ENCODE measurements at places on chromosomes 6 and 20.

DNA sequence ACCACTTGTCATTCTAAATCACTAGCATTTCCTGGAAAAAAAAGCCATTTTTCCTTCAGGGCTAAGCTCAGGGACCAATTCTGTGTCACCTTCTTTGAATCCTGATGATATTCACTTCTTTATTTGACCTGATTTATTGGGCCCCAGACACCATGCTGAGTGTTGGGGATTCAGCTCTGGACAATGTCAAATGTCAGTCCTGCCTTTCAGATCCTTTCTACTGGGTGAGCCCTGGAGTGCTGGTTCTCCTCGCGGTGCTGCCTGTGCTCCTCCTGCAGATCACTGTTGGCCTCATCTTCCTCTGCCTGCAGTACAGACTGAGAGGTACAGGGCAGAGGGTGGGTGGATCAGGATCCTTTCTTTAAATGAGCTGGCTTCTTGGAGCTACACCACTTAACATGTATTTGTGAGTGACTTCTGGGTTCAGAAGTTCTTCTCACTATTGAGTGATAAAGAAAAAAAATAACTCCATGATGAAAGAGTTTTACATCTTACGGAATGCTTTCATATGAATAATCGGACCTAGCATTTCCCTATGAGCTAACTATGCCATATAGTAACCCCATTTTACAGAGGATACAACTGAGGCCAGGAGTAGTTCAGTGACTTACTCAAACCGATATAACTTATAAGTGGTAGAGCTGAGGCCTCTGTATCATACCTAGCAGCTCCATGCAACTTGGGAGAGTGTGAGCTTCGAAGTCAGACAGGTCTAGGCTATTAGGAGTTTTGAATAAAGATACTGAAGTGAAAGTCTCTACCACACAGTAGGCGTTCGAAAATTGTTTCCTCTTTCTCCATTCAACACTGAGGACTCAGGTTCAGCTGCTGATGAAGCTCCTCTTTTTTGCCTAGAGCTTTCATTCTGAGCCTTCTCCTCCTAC is 9.3 kb downstream of the MOG start:
- DNase-seq: peak; percentile 1

- DNase-seq: peak; percentile 45
Measured at GRCh38 chr6:21931641-21932335, 338.2 kb downstream of the SOX4 start.

GRCh38 chr6:105489216-105489530 is 86.3 kb upstream of the PREP start:
- peak; percentile 45 for DNase-seq

DNA sequence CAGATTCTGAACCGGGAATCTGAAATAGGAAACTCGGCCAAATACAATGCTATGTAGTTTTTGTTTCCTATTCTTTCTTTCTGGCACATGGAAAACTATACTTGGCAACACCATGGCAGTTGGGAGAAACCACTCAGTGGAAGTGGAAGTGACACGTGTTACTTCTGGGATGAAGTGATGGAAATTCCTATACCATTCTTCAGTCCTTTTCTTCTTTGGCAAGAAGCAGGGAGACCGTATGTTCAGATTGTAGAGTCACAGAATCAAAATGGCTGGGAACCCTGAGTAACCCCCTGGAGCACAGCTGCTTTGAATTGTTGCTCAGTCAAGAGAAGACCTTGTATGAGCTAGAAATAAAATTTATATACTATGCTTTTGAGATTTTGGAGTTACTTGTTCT is 18.8 kb upstream of the TINAG start:
- DNase-seq: no peak

DNA sequence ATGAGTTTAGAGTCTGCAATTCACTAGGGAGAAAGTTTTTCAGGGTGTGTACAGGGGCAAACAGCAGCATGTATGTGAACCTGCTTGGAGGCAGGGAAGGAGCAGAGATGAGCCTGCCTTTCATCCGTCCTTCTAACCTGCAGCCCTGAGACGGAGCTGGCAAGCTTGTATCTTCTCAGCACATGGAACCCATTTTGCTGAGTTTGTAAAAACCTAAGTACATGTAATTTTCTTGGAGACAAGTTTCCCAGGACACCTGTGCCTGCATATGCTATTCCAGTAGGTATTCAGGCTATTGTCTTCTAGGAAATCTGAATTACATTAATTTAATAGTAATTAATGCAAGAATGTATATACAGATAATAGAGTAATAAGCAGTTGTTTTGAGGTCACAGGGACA is 28.8 kb upstream of the MOXD1 start:
- no peak for DNase-seq

DNA sequence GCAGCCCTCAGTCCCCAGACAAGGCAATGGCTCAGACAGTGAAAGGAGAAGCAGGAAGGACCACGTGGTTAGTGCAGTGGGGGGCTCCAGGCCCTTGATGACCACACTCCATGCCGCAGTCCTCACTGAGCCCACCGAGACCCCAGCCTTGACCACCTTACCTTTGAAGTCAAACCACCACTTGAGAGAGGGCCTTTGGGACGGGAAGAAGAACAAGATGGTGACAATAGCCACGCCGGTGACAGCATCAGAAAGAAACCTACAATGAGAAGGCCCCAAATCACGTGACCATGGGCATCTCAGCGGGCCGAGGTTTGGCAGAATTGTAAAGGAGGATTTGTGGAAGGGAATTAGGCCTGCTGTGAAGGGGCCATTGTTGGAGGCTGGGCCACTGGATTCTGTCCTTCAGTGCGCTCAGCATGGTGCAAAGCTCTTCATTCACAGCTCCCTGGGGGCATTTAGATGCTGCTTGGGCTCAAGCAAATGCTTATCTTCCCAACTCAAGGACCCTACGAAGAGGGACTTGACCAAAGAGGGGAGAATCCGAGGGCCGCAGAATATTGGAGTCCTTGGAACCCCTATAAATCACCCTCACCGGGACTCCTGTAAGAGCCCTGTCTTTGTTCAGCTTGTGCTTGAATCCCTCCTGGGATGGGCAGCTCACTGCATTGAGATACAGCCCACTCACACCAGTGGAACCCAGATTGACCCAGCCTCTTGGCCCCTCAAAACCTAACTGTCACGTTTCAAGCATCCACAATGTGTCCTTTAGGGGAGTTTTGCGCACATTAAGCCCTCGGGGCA is 33.2 kb upstream of the OCSTAMP start:
- no peak for DNase-seq
